Hypothalamus (tissue), 51 donors: ENCODE measurements at places on chromosomes 1 and 21.

DNA sequence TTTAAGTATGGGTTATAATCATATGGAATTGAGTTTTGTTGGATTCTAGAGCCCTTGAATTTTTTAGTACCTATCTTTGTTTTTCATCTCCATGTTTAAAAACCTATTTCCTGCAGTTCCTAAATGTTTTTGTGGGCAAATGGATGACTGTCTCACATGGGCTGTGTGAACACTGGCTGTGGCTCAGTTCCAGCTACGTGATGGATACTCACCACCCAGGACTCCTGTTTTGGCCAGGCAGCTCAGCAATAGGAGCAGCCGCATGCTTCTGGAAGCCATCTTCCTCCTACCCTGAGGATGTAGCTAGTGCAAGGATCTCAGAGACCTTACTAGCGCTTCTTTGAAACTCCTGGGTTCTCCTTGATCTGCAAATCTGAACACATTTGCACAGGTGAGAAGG lies 2.8 kb downstream of the REG4 start:
- DNase-seq = no peak

GRCh38 chr1:109281680-109282496 lies 1.1 kb downstream of the PSRC1 start:
- DNase-seq = no peak

DNA sequence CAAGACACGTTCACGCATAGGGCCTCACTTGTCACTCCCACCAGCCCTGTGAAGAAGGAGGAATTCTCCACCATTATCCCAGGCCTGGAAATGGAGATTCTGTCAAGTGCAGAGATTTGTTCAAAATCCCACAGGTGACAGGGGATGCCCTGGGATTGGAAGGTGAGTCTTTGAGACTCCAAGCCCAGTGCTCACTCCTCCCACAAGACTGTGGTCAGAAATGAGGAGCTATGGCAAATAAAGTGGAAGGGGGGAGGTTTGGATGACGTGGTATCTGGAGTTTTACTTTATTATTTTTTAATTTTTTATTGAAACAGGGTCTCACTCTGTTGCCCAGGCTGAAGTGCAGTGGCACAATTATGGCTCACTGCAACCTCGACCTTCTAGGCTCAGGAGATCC lies 12.8 kb upstream of the FOXO6 start:
- DNase-seq = no peak

DNA sequence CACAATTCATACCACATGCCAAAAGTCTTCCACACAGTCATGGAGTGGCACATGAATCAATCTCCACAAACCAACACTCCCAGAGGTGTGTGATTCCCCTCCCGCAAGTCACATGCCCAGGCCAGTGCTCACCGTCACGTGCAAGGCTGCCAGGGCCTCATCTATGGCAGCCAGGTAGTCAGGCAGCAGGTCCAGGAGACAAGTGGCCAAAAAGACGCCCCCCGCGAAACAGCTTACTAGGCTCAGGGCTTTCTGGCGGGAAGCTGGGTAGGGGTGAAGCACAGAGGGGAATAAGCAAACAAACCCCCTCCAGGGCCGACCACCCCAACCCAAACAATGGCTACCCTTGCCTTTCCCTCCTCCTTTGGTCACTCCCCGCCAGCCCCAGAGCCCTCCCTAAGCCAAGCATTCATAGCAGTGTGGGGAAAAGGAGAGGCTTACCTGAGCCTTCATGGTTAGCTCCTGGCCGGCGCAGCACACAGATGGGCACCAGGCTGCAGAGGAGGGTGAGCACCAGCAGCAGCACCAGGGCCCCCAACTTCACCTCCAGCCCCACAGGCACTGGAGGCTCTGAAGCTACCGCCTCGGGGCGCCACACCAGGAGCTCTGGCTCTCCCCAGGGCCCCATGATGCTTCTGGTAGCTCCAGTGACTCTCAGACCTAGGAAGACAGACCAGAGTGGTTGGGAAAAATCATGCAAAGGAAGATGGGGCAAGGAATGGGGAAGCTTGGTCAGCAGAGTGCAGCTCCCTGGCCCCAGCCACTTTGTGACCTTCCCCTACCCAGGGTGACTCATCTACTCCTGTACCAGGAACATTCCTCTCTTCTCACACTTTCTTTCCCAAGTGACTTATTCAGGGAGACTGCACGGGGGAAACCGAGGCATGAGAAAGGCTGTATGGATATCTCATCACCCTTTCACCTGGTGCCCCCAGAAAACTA lies 978 bp downstream of the SLC39A1 start:
- DNase-seq = no peak

GRCh38 chr1:198713081-198713480 lies 74.2 kb downstream of the PTPRC start:
- DNase-seq = no peak

DNA sequence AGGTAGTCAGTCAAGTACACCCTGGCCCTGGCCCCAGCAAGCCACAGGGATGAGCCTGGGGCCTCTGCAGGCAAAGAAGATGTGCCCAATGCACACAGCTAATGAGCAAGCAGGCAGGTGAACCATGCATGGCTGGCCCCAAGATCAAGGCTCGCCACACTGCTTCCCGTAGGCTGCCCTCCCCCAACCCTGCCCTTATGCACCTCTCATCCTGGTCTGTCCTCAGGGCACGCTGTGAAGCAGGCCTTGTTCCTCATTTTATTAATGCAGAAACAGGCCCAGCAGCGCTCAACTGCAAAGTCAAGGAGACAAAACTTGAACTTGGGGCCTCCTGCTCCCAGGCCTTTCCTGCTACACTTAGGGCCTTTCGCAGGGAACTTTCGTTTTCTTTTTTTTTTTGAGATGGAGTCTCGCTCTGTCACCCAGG lies 35.6 kb upstream of the ID3 start:
- no peak for DNase-seq

- no peak for DNase-seq
Observed at GRCh38 chr1:200362421-200362820, 47.4 kb downstream of the ZNF281 start.

GRCh38 chr1:95311014-95311413 lies 77.0 kb downstream of the RWDD3 start:
- no peak for DNase-seq

- no peak for DNase-seq
Observed at GRCh38 chr1:242877229-242877628, 352.7 kb upstream of the PLD5 start.
